ENCODE measurements at places on chromosomes 1 and 21. TPM values are rescaled to one million over a fixed set of nuclear protein-coding genes. Genes with fewer than 3 reads are reported as not detected.

LCE2A gene
- 4.0 TPM for total RNA-seq

PEA15 gene
- 540 TPM for total RNA-seq

RCSD1 gene
- total RNA-seq = not detected

MTARC2 gene
- total RNA-seq = 4.0 TPM

DNA sequence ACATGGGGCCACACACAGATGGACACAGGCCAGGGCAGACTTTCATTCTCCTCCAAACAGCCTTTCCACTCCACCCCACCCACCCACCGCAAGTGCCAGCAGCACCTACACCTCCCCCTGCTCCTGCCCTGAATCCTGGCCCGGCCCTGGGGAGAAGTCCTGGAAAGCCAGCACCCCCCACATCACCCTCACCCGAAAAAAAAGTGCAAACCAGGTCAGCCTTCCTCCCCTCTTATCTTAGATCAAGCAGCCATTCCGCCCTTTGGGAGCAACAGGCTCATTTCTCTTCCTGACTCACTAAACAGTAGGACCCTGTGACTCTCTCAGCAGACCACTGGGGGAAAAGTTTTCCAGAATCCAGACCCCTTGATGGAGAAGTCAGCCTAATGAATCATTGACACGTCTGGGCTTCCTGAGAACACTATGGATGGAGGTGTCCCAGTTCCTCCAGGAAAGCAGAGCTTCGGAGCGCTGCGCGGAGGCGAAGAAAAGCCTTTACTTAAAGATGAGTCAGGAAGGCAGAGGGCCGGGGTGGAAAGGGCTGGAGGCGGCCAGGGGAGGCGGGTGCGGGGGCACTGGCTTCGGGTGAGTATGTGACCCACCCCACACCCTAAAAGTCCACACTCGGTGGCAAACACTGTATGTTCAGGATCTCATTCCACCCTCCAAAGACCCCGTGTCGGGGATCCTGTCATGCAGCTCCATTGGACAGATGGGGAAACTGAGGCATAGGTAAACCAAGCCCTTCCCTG lies 588.7 kb downstream of the MATN1 start:
- peaks cover 3% of the 10 kb centered on the region for H3K27me3 ChIP-seq
- H3K36me3 ChIP-seq = 0 out of 2 replicates have a peak, but pooled peaks cover 6% of the 10 kb centered on the region
- no peak for DNase-seq
- no peak overlapping the region for H3K27ac ChIP-seq

- H3K4me1 ChIP-seq = no peaks in the 10 kb centered on the region
- H3K4me3 ChIP-seq = no peak overlapping the region
- peaks cover 24% of the 10 kb centered on the region for H3K27me3 ChIP-seq
- H3K36me3 ChIP-seq = no peaks in the 10 kb centered on the region
- no peak for DNase-seq
These were observed 66.7 kb upstream of the COX20 start for GRCh38 chr1:244768804-244769203.

- no peaks in the 10 kb centered on the region for H3K27me3 ChIP-seq
- no peak overlapping the region for H3K4me3 ChIP-seq
- no peak for DNase-seq
- H3K27ac ChIP-seq = no peak overlapping the region
- H3K4me1 ChIP-seq = no peaks in the 10 kb centered on the region
These were observed 4.0 kb upstream of the OR11L1 start for GRCh38 chr1:247845693-247846017.

DNA sequence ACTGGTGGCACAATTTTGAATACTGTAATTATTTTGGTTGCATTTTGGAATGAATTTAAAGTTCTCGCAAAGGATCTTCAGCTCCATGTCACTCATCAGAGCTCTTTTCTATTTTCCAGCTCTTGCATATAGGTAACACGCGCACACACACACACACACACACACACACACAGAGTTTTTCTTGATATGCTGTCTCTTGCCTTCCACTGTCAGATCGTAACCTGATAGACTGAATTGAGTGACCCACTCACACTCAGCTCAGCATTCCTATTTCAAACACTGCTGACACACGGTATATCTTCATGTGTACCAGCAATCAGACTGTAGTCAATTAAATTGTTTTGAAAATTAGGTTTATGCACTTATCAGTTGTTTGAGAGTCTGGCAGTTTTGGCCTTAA lies 214.1 kb downstream of the PBX1 start:
- peaks cover 16% of the 10 kb centered on the region for H3K36me3 ChIP-seq
- peaks cover 2% of the 10 kb centered on the region for H3K27me3 ChIP-seq
- peak overlapping the region; percentile 89 for H3K27ac ChIP-seq

DNA sequence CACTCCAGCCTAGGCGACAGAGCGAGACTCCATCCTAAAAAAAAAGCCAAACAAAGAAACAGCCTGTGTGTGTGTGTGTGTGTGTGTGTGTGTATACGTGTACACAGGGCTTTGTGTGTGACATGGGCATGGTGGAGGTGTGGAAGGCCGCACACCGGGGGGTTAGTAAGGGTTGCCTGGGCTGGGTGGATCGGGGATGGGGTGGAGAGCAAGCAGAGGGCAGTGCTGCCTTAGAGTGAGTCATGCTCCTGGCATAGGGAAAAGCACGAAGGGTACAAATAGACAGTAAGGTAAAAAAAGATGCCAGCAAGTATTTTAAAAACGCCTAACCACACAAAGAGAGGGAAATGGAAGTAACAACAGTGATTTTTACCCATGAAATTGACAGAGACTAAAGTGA lies 6.2 kb downstream of the PRMT2 start:
- peaks cover 35% of the 10 kb centered on the region for H3K36me3 ChIP-seq
- H3K4me1 ChIP-seq = peaks cover 51% of the 10 kb centered on the region
- H3K27ac ChIP-seq = peak overlapping the region; percentile 36
- no peaks in the 10 kb centered on the region for H3K27me3 ChIP-seq
- DNase-seq = no peak

GRCh38 chr1:54359393-54360162 lies 46.6 kb downstream of the SSBP3 start:
- no peak overlapping the region for H3K4me3 ChIP-seq
- peaks cover 2% of the 10 kb centered on the region for H3K27me3 ChIP-seq
- peaks cover 24% of the 10 kb centered on the region for H3K4me1 ChIP-seq
- H3K36me3 ChIP-seq = no peaks in the 10 kb centered on the region
- 0 out of 2 replicates have a peak overlapping the region, but pooled peaks have one; percentile 50 for H3K27ac ChIP-seq

GRCh38 chr1:21520899-21521716 lies 11.9 kb downstream of the ALPL start:
- DNase-seq = peak; percentile 20
- H3K27me3 ChIP-seq = peaks cover 15% of the 10 kb centered on the region
- H3K4me1 ChIP-seq = peaks cover 6% of the 10 kb centered on the region
- no peaks in the 10 kb centered on the region for H3K36me3 ChIP-seq

- no peak overlapping the region for H3K27ac ChIP-seq
- H3K27me3 ChIP-seq = no peaks in the 10 kb centered on the region
- H3K4me1 ChIP-seq = no peaks in the 10 kb centered on the region
These were observed 186.1 kb upstream of the MAP1LC3C start for GRCh38 chr1:242184955-242185354.

DNA sequence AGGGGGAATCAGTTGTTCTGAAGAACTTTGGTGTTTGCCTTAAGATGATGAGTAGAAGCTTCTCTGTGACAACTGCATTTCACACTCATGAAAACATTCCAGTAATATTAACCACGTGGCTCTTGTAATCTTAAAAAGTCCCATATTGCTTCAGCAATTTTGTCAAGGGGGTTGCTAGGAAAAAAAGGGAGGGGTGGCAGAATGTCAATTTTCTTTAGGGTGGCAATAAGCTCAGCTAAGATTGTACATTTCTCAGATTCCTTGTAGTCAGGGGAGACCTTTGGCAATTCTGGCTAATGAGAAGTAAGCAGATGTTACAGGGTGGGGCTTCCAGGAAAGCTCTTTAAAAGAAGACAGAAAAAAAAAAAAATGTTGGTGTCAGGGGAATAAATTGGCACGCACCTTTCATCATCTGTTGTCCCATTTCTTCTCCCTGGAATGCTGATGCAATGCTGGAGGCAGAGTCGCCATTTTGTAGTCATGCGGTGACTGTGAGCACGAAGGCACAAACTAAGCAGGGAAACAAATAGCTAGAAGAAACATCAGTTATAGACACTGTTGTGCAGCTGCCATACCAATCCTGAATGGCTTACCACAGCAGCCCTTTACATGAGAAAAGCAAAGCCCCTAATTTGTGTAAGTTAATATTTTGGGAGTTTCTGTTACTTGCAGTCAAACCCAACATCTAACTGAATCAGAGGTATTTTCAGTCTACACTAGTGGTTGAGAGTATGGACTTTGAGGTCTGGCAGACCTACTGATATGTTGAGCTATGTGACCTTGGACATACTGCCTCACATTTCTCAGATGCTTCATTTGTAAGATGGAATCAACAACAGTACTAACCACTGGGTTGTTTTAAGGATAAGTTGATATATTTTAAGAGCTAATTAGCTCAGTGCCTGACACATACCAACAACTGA lies 56.1 kb upstream of the MRPS6 start:
- peaks cover 2% of the 10 kb centered on the region for H3K27me3 ChIP-seq
- peaks cover 11% of the 10 kb centered on the region for H3K4me1 ChIP-seq
- DNase-seq = peak; percentile 15
- H3K36me3 ChIP-seq = peaks cover 31% of the 10 kb centered on the region
- H3K27ac ChIP-seq = no peak overlapping the region
- no peak overlapping the region for H3K4me3 ChIP-seq

GRCh38 chr1:177873238-177873637 lies 96.6 kb downstream of the SEC16B start:
- no peaks in the 10 kb centered on the region for H3K27me3 ChIP-seq
- peak overlapping the region; percentile 86 for H3K27ac ChIP-seq
- H3K4me1 ChIP-seq = peaks cover 57% of the 10 kb centered on the region
- peak overlapping the region; percentile 81 for H3K4me3 ChIP-seq
- peak; percentile 89 for DNase-seq
- no peaks in the 10 kb centered on the region for H3K36me3 ChIP-seq

DNA sequence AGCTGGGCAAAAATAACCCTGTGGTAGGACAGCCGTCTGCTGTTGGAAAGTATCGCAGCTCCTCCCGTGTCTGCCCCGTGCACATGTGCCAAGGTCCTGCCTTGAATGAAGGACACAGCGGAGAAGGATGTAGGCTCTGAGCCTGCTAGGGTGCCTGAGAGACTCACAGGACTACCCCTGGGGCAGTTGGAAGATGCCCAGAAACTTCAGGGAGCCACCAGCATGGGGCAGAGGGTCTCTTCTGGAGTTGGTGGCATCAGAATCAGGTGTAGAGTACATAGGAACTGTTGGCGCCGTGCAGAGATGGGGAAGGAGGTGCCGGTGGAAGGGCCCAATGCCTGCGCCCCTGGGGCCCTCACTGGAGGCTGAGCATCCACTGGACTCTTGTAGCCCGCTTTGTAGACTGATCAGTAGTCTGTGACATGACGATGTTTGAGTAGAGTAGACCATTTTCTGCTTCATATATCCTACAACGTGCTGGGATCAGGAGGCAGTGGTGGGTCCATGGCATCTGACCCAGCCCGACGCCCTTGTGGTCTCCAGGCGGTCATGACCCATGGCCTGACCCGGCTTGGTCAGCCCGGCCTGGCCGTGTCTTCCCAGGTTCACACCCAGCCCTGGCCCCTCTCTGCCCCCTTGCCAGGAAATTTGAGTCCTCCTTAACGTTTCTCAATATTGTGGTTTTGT lies 5.3 kb upstream of the C1orf174 start:
- no peak overlapping the region for H3K4me3 ChIP-seq
- peaks cover 11% of the 10 kb centered on the region for H3K4me1 ChIP-seq
- no peak overlapping the region for H3K27ac ChIP-seq
- H3K36me3 ChIP-seq = no peaks in the 10 kb centered on the region

DNA sequence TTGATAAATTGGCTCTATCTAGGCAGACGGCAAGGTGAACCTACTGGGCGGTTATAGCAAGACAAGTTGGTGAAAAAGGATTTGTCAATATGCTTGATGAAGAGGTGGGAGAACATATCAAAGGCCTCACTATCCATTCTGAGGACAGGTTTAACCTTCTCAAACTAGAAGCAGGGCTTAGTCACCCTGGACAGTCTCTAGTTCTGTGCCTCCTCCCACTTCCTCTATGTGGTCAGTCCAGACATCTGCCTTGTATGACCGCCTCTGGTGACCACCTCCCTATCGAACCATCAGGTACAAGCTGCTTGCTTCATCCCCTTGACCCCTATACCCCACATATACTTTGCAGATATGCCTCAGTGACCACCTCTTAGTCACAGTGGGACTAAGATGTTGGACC lies 2.3 kb upstream of the SCYL3 start:
- no peak overlapping the region for H3K27ac ChIP-seq
- H3K4me1 ChIP-seq = peaks cover 26% of the 10 kb centered on the region
- peaks cover 10% of the 10 kb centered on the region for H3K27me3 ChIP-seq
- H3K4me3 ChIP-seq = no peak overlapping the region

DNA sequence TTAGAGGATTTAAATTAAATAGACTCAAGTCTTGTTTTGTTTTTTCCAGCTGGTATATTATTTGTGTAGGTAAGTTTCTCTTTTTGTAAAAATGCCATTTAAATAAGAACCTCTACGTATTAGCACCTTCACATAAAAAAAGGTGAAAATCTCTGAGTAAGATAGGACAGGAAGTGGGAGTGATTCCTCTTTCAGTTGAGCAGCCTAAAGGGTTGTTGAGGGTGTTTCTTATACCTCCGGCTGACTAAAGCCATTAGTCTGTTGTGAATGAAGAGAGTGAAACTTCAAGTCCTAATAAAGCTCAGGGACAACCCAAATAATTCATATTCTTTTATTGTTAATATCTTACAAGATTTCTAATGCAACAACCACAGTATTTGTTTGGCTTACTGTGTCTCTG lies 188.7 kb downstream of the CHRM3 start:
- H3K4me3 ChIP-seq = no peak overlapping the region
- H3K36me3 ChIP-seq = no peaks in the 10 kb centered on the region
- no peak overlapping the region for H3K27ac ChIP-seq
- no peaks in the 10 kb centered on the region for H3K4me1 ChIP-seq

- H3K4me1 ChIP-seq = no peaks in the 10 kb centered on the region
- no peak for DNase-seq
- peaks cover 4% of the 10 kb centered on the region for H3K27me3 ChIP-seq
- H3K27ac ChIP-seq = no peak overlapping the region
- H3K4me3 ChIP-seq = no peak overlapping the region
These were observed 808 bp downstream of the MAP3K21 start for GRCh38 chr1:233328142-233328921.

- peaks cover 34% of the 10 kb centered on the region for H3K4me1 ChIP-seq
- H3K36me3 ChIP-seq = no peaks in the 10 kb centered on the region
- no peak for DNase-seq
- H3K27me3 ChIP-seq = peaks cover 8% of the 10 kb centered on the region
- H3K4me3 ChIP-seq = peak overlapping the region; percentile 89
These were observed 2.2 kb downstream of the PHGDH start for GRCh38 chr1:119713749-119714456.
